GM10248 (cell line): ENCODE measurements at places on chromosomes 7 and 10.

GRCh38 chr10:62224606-62225005 is 44.0 kb downstream of the RTKN2 start:
- no peak for DNase-seq

- DNase-seq, result no peak
Observed at GRCh38 chr10:110657973-110658691, 14.0 kb downstream of the RBM20 start.

DNA sequence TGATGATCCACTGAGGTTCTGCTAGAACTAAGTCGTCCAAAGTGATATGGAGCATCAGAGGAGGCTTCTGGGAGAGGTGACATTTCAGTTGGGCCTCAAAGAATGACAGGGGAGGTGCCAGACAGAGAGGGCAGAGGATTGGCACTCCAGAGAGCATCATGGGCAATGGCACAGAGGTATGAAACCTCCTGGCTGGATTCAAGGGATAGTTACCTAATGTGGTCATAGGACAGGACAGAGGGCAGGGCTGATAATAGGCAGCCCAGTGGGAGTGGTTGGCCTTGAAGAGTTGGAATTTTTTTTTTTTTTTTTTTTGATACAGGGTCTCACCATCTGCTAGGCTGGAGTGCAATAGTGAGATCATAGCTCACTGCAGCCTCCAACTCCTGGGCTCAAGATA is 7.6 kb downstream of the SRRM3 start:
- DNase-seq, result no peak

DNA sequence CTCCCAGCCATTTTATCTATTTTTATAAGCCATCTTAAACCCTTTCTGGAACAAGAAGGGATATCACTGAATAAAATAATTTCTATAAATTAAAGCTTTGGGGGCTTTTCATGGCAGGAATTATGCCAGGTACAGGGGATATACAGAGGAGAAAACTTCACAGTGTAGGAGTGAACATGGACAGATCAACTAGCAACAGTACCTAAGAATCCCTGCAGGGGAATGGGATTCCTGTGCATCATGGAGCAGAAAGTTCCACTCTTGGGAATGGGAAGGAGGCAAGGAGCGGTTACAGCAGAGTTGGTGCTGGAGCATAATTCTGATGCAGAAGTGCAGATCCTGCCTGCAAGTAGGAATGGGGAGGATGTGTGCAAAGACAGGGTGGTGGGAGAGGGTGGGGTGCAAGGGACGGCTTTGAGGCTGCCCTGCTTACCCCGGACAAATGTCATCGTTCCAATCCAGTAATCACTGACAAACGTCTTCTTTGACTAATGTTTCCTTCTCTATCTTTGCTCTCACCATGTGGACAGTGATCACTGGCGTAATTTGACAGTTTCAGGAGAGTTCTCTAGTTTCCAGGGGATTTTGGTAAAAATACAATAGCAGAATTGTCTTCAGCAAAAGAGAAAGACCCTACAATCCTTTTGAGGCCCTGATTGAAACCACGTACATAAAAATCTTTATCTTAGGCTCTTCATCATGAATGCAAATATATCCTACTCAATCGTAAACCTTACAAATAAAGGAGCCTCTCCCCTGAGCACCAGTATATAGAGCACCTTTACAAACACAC is 196.7 kb downstream of the HECW1 start:
- peak; percentile 36 for DNase-seq

DNA sequence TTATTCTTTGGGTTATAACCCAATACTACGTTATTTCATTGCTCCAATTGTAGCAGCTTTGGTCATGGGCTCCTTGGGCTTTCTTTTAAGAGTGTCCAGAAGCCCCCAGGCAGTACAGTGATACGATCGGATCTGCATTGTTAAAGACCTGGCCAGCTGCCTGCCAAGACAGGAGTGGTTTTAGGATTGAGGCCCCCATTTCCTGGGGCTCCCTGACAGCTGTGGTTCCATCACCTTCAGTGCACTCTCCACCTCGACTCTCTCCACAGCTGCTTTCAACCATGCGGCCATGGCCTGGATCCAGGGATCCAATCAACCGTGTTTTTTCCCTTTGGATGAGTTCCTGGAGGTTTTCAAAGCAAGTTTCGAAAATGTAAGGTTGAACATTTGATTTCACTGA is 123.4 kb upstream of the BTBD16 start:
- no peak for DNase-seq

GRCh38 chr7:134452991-134453473 is 5.9 kb downstream of the AKR1B1 start:
- DNase-seq, result no peak

DNA sequence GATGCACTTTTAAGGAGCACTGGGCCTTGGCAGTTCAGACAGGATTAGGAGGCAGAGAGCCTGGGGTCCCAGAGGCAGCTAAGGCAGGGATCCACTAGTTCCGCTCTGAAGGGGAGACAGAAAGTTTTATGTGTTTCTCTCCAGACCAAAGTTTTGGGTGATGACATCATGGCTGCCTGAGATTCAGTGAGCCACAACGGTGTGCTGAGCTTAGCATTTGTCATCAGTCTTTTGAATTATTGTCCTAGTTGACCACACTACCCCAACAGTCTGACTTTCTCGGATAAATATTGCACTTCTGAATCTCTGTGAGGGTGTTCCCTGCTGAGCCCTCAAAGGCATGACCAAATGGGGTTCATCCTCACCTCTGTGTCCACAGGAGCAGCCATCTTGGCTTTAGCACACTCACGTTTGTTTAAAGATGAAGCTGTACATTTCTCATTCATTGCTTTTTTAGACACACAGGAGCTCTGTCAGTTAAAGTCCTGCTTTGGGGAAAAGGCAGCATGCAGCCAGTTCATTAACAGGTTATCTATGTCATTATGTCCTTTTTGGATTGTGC is 297.7 kb upstream of the LRGUK start:
- no peak for DNase-seq

- peak; percentile 49 for DNase-seq
Observed at GRCh38 chr7:129136887-129137642, 7.4 kb upstream of the TSPAN33 start.

- DNase-seq, result no peak
Observed at GRCh38 chr7:132206594-132206993, 369.7 kb downstream of the PLXNA4 start.
